ENCODE measurements at places on chromosomes 5 and 9.

DNA sequence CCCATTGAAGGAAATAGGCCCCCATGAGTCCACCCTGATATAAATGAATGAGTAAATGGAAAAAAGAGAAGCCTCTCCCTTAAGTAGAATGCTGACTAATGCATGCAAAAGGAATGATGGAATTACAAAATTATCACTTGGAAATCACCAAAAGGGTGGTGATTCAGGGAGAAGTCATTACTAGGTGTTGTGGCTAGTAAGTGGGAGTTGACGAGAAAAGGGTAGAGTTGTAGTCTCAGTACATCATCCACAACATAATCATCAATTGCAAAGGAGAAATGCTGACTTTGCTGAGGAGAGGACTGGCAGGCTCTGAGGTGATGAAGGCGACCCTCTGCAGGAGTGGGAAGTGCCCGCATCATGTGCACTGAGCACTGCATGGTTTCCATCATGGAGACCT, 201.5 kb upstream of the S1PR3 start:
- DNase-seq = no peak

DNA sequence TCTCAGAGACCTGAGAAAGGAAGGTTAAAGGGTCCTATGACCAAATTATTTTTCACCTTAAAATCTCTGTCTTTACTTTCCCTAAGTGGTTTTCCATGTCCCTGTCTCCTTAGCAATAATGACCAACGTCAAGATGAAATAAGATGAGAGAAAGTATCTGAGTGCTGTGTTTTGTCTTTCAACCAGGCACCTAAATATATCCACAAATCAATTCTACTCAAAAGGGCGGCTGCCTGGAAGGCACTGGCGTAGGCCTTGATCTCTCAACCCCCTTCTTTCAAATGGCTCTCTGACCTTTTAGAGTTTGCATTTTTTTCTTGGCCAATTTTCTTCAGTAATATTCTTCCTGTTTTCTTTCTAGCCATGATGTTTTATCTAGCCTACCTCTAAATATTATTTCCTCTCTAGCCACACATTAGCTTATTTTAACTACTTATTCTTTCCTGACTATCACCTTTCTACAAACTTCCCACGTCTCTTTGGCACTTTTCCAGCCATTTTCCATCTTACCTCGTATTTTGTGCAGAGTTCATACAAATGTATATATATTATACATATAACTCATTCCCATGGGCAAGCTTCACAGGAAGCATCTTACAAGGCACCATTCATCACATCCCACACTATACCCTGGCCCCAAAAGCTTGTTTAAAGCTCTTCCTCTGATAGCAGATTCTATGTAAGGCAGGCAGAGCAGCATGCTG, 204.5 kb downstream of the SNX18 start:
- no peak for DNase-seq

DNA sequence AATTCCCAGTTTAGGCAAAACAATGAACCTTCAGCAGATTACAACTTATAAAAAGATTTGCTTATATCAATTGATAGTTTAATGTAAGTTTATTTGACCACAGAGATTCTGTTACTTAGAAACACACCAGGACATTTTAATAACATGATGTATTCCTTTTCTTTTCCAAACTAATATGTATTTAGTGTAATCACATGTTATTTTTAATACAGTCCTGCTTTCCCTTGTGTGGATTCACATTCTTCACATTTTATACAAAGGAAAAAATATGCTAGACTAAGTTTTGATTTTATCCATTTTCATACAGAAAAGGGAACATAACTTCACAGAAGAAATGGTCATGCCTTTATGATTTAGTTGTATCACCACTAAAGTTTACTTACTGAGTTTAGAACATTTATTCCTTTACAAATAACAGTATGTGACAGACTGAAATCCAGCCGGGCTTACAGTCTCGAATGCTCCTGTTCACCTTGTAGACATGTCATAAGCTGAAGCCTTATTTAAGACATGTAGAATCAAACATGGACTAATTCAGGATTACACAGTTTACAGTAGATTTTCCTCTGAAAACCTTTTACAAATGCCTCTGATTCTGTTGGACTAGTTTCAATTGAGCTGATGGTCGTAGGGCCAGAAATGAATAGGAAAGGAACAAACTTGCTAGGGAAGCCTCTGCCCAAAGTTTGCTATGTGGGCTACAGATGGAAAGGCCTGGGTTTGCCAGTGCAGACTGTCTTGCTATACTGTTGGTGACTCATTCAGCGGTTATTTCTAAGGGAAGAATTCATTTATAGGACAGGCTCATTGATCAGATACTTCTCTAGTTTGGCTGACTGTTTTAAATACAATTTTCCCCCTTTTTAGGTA, 6.6 kb upstream of the ASPN start:
- DNase-seq = no peak

DNA sequence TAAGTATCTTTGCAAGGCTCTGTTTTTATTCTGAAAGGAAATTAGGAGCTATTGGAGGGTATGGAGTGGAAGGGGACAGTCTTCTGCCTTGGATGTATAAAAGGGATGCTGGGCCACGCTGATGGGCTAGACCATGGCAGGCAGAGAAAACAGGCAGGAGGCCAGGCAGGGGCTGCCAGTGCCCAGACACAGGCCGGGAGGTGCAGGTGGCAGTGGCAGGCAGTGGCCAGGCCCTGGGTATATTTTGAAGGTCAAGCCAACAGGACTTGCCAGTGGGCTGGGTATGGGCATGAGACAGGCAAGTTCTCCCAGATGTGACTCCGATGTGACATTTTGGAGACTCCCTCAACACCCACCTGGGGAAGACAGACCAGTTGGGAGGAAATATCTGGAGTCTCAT, 131.9 kb downstream of the KCNIP1 start:
- DNase-seq = no peak

GRCh38 chr9:88278036-88278435, 110.2 kb upstream of the SPIN1 start:
- no peak for DNase-seq

GRCh38 chr5:163506095-163506457, 657 bp downstream of the MAT2B start:
- no peak for DNase-seq

GRCh38 chr5:167929841-167930240, 361.6 kb upstream of the WWC1 start:
- no peak for DNase-seq

DNA sequence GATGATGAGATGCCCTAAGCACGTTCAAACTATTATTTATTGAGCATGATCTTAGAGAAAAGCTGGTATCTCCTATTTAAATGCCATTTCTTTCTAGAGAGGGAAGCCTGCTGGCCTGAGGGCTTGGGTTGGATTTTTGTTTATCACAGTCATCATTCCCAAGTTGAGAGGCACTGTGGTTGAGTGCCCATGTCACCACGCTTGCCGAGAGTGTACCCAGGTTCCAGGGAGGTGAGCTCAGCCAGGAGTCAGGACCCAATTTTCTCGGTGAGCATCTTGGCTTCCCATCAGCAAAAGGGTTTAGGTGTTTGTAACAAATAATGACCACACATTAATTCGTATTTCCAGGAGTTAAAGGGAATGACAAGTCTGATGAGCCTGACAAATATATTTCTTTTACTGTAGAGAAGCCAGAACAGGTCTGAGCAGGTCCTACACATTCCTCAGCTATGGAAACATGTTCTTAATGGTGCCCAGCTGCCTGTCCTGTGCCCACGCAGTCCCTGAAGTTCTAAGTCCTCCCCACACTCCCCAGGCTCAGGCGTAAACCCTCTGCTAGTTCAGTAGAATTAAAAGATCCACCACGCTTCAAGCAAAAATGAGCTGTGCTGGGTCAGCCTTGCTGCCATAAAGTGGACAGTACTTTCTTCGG, 258.9 kb upstream of the IRX2 start:
- no peak for DNase-seq

GRCh38 chr9:110731437-110732028, 62.9 kb downstream of the MUSK start:
- DNase-seq = no peak

DNA sequence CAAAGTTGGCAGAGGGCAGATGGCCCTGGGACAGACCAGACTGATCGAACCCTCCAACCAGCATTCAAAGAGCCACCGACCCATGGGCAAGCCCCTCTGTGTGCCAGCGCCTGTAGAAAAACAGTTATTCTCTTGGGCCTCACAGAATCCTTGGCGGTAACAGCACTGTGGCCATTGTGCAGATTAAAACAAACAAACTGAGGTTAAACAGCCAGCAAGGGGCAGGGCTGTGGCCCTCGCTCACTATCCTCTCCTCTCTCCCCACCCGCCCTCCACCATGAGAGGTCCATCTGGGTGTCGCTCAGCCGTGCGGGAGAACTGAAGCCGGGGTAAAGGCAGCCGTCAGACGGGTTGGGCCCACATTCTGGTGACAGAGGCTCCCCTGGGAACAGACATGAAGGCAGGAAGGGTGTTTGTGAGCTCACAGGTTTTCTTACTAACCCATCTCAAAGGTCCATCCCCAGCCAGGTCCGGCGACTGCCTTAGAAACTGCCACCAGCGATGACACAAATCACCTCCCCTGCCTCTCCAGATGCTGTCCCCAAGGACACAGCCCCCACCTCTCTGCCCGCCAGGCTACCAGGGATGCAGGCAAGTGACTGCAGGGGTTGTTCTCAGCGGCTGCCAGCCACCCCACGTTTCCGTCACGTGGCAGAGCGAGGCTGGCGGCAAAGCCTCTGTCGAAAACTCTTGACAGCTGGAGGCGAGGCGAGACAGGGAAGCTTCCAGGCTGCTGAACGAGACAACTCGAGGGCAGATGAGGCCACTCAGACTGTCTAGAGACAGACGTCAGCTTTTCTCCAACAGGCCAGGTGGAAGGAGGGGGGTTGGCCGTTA, 75.8 kb upstream of the SARDH start:
- no peak for DNase-seq

GRCh38 chr9:20178197-20178596, 389.4 kb upstream of the SLC24A2 start:
- DNase-seq = no peak

DNA sequence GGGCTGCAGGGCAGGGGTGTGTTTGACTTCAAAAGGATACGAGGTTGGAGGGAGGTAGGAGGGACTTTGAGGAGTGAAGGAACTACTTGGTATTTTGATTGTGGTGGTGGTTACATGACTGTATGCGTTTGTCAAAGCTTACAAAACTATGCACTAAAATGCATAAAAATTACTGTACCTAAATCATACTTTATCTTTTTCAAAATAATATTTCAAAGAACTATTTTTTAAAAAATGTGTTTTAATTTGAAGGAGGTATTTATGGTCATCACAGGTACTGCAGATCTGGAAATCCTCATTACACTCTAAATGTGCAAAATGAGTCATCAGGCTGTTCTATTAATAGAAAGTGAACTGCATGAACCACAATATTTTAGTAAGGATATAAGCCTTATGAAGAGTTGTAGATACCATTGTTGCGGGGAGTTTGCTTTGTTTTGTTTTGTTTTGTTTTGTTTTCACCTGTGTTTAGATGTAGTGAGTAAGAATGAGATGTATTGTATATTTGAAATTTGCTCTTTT, 116.9 kb downstream of the ARRDC3 start:
- no peak for DNase-seq

DNA sequence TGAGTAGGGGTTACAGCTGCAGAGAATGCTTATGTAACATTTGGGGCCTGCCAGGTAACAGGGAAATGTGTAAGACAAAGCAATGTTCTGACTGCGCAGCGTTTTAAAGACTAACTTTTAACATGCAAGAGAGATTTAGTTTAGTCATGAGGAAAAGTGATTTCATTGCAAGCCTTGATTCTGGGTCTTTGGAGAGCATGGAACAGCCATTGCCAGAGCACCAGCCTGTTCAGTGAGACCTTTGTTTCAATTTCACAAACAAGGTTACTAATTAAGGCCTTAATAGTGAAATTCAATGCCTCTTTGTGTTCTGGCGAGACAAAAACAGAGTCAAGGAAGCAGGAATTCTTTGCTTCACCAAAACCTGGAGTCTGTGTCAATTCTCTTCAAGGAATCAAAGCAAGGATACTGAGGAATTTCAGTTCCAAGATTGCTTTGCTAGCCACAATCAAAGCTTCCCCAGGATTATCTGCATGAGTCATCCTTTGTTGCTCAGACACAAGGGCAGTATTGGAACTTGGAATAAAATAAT, 14.4 kb downstream of the CKMT2 start:
- DNase-seq = no peak

DNA sequence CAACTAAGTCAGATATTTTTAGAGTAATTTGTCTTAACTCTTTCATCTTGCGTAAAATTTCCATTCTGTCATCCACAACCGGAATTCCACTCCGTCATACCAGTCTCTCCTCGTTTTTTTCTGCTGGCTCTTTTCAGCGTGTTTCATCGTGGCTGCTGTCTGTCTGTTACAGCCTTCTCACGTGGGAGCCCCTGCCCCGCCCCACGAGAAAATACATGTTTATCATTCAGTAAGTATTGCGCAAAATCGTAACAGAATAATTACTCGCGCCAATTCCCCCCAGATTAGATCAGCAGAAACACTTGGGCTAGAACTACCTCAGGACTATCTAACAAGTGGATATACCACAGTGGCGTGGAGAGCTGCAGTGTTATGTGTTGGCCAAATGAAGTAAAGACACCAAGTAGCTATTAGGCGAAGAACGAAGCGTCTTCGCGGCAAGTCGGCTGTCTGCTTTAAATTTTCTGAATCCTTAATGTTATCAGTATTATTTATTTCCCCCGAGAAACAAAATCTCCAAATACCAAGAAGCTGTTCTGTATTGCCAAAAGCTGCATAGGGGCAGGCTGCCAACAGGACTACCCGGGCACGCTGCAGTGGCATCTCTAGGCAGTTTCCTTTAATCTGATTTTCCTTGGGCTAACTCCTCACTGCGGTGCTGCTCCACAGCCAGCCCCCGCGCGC, 566 bp upstream of the FOCAD start:
- peak; percentile 56 for DNase-seq

- peak; percentile 63 for DNase-seq
These were observed 397.8 kb downstream of the GADD45G start for GRCh38 chr9:90002397-90003271.

DNA sequence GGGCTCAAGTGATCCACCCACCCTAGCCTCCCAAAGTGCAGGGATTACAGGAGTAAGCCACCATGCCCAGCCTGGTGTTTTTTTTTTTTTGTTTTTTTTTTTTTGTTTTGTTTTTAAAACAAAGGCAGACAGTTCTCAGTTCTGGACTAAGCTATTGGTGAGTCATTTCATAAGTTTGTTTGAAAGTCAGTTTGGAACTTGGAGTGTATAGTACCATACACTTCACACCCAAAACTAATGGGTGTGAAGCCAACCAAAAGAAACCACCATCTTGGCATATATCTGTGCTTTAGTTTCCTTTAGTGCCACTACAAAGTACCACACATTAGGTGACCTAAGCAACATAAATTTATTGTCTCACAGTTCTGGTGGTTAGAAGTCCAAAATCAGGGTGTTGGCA, 13.4 kb downstream of the MAST4 start:
- no peak for DNase-seq

DNA sequence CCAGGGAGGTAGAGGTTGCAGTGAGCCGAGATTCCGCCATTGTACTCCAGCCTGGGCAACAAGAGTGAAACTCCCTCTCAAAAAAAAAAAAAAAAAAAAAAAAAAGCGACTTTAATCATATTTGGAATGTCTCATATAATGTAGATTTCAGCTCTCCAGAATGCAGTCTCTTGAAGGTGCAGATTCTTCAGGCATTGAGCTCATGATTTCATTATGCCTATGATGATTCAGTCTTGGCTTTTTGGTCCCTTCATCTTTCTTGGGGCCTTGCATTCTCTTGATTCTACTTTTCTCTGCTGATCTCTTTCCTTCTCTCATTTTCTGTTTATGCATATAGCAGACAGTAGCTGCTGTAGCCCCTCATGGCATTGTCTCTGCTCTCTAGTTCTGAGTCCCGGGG, 22.9 kb downstream of the KDM4C start:
- no peak for DNase-seq

GRCh38 chr9:110850401-110851135, 182.0 kb downstream of the MUSK start:
- DNase-seq = no peak

All from NCI-H748 treated with DMSO at 0.1 percent for 48 hours (cell line).